Breast epithelium (tissue), 4 donors: ENCODE measurements at places on chromosomes 11 and 22. TPM values are rescaled to one million over a fixed set of nuclear protein-coding genes. Genes with fewer than 3 reads are reported as not detected.

ELMOD1 gene
- not detected for total RNA-seq

GAL gene
- total RNA-seq, result 5.7 TPM

NARS2 gene
- total RNA-seq, result 19.0 TPM

GALNT18 gene
- total RNA-seq, result 25.9 TPM

TNNT3 gene
- total RNA-seq, result 8.2 TPM

HPX gene
- total RNA-seq, result 25.2 TPM

CCDC117 gene
- 33.5 TPM for total RNA-seq

MRGPRX4 gene
- total RNA-seq, result not detected

DUSP8 gene
- 0.80 TPM for total RNA-seq

SERPING1 gene
- total RNA-seq, result 421 TPM

NRXN2 gene
- total RNA-seq, result 4.3 TPM

OR8I2 gene
- not detected for total RNA-seq

MN1 gene
- total RNA-seq, result 3.2 TPM

VSIG10L2 gene
- total RNA-seq, result 3.6 TPM

TYR gene
- total RNA-seq, result not detected

SCUBE1 gene
- total RNA-seq, result 0.98 TPM

MS4A2 gene
- total RNA-seq, result 0.66 TPM

GNAZ gene
- 15.7 TPM for total RNA-seq

UBQLNL gene
- total RNA-seq, result 1.1 TPM

OR51E1 gene
- 0.32 TPM for total RNA-seq

OR2AG1 gene
- total RNA-seq, result not detected

PGA4 gene
- total RNA-seq, result 1.8 TPM

GPHA2 gene
- total RNA-seq, result not detected

KRTAP5-8 gene
- total RNA-seq, result 0.32 TPM

DMC1 gene
- 2.9 TPM for total RNA-seq

EMID1 gene
- total RNA-seq, result 2.3 TPM

KCNJ5 gene
- 0.98 TPM for total RNA-seq

TRIM49 gene
- not detected for total RNA-seq

BACE1 gene
- 17.4 TPM for total RNA-seq
